ENCODE measurements at places on chromosomes 3 and 15.

DNA sequence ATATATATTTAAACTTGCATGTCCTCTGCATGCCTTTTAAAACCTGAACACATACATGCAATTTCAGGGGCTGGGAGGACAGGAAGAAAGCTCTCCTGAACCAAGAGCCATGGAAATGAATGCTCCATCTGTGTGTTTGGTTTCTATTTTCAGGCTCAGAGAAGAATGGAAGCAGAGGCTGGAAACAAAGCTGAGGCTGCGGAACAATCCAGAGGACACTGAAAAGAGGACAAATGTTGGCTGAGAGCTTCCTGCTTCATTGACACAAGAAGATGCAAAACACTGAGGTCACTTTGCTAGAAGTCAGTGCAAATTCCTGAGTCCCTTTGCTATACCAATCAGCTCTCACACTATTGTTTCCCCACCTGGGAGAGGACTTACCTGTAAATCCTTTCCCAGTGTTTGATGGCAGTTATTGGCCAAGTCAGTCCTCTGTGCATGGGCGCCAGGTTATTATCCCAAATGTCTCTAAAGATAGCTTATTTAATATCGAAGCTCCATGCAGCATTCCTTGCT is 12.7 kb downstream of the FAM240A start:
- DNase-seq: no peak

GRCh38 chr3:159265705-159266104 is 463.9 kb downstream of the MFSD1 start:
- no peak for DNase-seq

DNA sequence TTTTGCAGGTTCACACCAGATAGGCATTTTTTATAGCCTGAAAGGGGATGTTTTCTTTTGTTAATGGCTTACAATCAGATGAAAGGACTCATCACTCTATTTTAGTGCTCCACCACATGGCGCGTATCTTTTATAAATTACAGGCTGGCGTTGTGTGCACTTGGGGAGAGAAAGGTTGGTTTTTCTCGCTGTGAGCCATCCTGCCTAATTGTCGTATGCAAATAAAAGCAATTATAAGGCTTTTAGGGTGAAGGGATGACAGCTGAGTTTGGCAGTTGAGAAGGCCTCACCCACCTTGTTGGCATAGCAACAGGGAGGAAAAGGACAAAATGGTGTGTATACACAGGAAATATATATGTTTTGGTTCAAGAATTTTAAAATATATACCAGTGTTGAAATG is 268.0 kb downstream of the NR2F2 start:
- no peak for DNase-seq

DNA sequence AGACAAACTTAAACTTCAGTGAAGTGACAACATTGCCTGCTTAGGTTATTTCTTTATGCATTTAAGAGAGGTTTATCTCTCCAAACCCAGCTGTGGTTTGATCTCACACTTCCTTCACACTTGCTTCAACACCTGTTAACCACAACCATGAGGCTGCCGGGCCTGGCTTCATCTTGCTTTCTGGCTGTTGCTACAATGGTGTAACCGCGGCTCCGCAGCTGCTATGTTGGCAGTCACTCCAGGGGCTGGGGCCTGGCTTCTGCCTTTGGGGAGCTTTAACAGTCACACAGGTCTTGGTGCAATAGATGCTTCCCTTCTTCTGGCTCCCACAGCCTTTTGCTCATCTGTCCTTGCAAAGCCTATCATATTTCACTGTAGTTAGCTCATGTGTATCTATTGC is 72.9 kb upstream of the MNS1 start:
- DNase-seq: no peak

DNA sequence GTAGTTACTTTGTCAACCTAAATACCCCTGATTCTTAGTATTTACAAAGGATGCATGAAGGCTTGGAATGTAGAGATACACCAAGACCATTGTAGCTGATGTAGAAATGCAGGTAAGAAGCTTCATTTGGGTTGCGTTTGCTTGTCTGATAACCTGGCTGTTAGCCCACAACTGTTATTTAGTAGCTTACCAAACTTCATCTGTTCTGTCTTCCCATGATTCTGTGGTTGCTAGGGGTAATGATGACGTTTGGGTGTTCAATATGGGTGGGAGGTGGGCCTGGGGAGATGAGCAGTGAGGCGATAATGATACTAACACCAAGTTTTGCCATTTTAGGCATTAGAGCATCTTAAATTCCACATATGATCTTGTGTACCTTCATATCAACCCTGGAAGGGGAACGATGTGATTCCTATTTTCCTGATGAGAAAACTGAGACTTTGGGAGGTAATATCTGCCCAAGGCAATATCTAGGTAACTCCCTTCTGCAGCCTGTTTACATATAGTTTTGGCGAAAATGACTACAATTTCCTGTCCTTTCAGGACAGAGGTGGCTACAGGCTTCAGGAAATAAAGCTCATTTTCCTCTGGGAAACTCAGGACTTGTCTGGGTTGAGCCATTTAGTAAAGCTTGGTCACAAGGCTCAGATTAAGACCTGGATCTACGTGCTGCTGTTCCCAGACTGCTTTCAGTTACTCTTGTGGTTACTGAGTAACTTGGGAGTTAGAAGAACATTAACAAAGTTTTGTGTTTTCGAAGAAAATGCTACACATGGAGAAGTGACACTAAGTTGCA is 26.8 kb downstream of the FNDC3B start:
- peak; percentile 18 for DNase-seq

DNA sequence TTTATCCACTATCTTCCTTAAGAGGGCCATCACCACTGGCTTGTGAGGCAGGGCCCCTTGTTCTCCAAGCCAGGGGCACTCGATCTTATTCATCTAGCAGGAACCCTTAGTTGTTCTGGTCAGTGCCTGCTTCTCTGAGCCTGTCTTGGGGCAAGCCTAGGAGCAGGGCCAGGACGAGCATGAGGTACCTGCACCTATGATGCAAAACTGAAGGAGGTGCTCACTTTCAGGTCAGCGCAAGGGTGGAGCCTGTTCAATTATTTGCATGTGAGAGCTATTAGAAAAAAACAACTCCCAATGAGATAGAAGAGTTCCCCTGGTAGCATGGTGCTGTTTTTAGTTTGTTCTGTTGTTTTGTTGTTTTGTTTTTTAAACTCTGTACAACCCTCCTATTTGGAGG is 5.0 kb upstream of the CD276 start:
- no peak for DNase-seq

DNA sequence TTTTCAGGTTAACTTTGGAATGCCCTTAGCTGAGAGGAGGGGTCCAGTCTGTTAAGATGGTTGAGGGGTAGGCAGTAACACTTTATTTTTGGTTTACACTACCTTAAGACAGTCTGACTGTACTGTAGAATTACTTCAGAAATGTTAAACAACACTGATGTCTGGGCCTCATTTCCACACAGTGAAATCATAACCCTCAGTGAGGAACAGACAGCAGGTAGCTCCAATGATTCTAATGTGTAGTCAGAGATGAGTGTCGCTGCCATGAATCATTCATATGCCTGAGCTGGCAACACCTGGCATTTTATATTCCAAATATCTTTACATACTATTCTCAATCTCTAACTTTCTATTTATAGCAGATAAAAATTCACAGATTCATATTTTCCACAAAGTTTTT is 37.3 kb upstream of the POU1F1 start:
- DNase-seq: no peak

DNA sequence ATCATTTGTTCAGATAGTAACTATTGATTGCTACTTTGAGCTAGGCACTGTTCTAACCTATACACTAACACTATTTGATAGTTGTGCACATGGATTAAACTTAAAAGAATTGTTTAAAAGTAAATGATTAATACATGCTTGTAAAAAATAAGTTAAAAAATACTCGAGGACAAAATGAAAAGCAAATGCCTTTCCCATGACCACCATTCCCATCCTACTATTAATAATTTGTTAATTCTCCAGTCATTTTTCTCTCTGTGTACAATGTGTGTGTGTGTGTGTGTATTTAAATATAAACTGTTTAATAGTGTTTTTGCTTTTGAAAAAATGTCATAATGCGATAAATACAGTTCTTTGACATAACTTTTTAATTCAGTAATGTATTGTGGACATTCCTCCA is 78.7 kb upstream of the KCNMB2 start:
- DNase-seq: no peak

DNA sequence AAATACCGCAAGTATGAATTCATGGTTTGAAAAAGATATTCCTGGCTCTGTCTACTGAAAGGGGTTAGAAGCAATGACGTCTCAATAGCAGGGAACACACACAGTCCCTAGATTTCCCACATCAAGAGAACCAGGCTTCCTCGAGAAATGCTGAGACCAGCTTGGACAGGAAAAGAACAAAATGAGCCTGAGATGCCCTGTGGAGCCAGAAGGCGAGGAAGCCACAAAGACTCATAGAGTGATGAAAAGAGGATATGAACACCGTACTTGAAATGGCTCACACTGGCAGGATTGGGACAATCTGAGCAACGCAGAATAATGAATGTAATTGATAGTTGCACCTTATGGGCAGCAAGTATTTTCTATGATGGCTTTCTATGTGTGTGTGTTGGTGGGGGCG is 302.4 kb upstream of the ATP10A start:
- no peak for DNase-seq

DNA sequence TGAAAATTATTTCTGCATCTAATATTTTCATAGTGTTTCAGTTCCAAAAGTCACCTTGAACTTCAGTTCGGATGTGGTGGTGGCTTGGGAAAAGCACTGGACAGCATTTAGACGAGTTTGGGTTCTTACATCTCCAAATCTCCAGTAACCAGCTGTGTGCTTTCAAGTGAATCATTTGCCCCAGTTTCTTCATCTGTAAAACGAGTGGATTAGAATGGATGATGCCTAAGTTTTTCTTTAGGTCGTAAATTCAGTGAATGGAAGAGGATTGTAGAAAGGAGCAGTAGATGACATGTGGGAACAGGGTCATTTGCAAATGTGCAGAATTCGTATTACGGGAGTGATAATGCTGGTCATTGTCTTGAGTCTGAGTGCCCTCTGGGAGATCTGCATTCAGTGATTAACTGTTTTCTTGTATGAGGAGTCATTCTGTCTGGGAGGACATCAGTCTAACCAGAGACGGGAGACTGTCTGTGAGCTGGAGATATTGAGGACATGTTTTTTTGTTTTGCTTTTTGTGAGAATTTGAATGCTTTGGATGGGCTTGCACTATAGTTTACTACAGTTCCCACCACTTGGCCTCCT is 641.6 kb upstream of the TBL1XR1 start:
- no peak for DNase-seq

DNA sequence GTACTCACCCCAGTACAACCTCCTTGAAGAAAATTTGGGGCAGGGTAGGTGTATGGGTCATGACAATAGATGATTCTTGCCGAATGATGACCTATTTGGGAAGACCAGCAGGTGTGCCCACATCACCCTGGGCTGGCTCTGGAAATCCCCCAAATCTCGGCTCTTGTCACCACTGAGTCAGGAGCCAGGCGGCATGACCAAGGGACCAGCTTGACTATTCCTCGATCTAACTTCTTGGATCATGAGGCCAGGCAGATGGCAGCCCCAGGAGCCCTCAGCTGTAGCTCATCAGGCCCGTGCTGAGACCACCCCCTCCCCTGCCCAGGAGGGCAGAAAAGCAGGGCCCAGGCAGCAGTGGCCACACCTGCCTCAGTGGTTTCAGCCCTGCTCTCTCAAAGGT is 9.2 kb upstream of the MUC4 start:
- DNase-seq: no peak

GRCh38 chr3:187112934-187113793 is 26.1 kb downstream of the RPL39L start:
- DNase-seq: no peak

DNA sequence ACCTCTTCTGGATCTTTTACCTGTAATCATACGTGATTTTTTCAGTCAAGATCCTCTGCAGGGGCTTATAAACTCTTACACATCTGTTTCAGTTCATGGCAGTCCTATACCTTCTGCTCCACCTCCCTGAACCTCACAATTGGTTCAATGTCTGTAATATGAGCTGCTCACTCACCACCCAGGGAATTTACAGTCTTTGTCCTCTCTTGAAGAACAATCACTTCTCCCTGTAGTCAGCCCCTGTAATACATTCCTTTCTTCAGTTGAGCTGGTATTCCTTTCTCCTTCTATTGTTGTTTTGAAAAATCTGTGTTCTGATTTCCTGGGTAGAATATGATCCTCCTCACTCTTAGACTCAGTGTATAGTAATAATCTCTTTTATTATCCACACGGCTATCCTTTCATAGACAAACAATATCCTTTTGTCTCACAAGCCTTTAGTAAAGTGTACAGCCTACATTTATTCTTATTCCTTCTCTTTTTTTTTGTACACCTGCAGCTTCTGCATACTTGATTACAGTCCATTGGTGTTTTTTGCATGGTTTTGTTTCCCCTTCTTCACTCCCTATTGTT is 101.8 kb downstream of the NECTIN3 start:
- no peak for DNase-seq

GRCh38 chr3:81909796-81910195 is 148.4 kb upstream of the GBE1 start:
- no peak for DNase-seq

GRCh38 chr3:98565237-98565643 is 28.2 kb downstream of the CPOX start:
- no peak for DNase-seq

DNA sequence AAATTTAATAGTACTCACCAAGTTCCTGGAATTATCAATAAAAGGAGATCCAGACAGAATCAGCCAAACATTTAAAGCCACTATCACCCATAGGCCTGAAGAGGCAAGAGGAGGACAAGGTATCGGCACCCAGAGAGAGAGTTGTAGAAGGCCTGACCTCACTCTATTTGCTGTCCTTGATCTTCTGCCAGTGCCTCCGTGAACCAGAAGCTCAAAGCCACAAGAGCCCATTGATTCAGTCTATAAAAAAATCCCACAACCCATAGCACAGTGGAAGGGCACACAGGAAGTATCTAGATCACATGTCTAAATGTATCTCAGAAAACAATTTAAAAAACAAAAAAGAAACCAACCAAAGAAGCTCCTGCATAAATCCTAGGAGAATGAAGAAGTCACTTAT is 68.6 kb upstream of the FAM174B start:
- no peak for DNase-seq

DNA sequence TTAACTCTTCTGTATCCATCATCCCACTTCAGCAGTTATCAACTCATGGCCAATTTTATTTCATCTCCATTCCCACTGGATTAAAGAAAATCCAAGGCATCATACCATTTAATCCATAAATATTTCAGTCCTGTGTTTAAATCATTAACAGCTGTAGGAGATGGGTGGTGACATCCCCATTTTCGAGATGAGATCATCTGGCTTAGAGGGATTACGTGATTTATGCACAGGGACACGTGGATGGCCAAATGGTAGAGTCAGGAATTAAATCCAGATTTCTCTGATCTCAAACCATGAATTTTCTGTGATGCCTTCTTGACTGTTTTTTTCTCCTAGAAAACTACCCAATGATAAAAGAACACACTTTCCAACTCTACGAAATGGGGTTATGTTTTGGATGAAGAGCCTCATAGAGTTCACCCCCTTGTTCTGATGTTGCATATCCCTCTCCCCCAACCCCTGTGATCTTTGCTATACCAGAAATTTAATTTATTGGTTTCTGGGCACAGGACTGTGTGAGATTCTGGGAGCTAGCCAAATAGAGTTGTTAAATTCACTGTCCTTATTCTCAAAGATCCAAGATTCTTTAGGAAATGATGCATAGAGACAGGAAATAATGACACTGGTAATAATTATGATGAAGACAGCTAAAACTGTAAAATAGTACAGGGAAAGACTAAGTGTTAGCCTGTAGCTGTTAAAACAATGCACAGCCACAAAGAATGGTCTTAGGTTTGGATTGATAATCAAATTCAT is 7.4 kb downstream of the ZNF589 start:
- no peak for DNase-seq
